Stimulated activated CD8-positive, alpha-beta memory T cell treated with anti-CD3 and anti-CD28 coated beads, Interleukin-12 subunit alpha, Interleukin-12 subunit beta, amount 100 ng/mL, for 1 hour (primary cell): ENCODE measurements at places on chromosomes 6 and 20.

DNA sequence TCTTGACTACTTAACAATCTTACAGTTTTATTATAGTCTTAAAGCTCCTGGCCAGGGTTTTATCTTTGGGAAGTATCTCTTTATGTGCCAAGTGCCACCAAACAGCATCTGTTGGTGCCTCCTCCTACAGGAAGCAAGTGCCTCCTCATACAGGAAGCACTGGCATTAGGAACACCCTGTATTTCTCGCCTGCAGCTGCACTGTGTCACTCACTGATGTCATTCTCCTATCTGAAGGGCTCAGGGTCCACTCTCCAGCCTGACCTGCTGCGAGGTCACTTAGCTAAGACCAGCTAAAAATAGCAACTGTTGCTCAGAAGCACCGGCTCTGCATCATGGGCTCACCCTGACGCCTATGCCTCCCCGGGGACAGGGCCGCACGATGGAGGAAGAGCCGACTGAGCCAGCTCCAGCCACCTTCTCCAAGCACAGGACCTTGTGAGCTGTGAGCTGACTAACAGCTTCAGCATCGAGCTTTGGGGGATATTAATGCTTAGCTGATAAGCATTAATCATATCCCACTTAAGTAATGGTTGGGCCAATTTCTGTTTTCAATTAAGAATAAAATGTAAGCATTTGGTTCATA, 66.3 kb upstream of the CD93 start:
- DNase-seq = no peak

GRCh38 chr20:13819885-13820645, 35.2 kb downstream of the NDUFAF5 start:
- no peak for DNase-seq

- DNase-seq = no peak
These were observed 160.7 kb upstream of the KCNQ5 start for GRCh38 chr6:72461144-72461543.

DNA sequence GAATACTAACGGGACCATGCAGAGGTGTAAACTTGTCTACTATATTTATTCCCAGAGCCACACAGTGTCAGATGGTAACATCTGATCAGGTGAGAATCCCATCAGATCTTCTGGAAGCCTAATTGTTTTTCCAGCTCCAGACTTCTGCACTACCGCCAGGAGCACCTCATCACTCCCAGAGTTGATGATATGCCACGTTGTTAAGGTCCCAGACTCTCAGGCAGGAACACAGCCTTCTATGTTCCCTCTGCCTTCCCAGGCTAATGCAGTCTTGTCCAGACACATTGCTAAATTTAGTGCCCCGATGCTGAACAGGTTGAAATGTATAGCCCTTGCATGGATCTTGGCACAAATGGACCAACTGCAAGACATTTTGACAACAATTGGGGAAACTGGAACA, 86.2 kb downstream of the PROKR2 start:
- DNase-seq = no peak

DNA sequence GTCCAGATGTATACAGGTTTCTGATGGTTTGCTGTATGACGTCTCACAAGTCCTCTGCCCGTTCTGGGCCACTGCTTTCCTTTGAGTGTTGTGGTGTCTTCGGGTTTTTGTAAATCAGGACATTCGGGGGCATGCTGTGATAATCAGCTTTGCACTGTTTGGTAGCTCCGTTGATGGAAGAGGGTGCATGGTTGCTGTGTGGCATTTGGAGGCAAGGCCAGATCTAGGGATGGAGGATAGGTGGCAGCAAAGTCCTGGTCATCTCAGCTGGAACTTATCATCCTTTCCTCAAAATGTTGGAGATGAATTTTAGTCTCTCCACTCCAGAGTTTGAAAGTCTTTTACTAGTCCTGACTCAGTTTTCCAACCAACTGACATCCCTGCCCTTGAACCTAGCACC, 91.0 kb downstream of the SCP2D1 start:
- DNase-seq = no peak

DNA sequence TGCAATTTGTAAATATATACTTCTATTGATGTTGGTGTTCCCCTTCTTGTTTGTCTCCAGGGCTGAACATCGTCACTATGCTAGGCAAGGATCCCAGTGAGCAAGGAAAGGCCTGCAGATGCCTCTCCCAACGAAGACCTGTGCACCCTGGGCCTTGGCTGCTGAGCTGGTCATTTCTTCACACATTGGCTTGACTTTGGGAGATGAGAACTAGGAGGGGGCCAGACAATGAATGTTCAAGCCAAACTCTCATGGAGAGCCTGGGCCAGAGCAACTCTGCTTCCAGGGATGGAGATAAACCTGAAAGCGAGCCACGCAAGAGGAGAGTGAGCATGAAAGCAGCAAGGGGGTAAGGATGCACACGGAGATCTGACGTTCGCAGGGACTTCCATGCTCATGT, 104.0 kb downstream of the CLIC5 start:
- DNase-seq = no peak

GRCh38 chr20:1824181-1824580, 71.0 kb upstream of the SIRPA start:
- DNase-seq = no peak

- DNase-seq = no peak
These were observed 38.0 kb downstream of the CDKAL1 start for GRCh38 chr6:20572288-20572687.

GRCh38 chr6:83592770-83593394, 80.5 kb downstream of the PRSS35 start:
- DNase-seq = no peak

DNA sequence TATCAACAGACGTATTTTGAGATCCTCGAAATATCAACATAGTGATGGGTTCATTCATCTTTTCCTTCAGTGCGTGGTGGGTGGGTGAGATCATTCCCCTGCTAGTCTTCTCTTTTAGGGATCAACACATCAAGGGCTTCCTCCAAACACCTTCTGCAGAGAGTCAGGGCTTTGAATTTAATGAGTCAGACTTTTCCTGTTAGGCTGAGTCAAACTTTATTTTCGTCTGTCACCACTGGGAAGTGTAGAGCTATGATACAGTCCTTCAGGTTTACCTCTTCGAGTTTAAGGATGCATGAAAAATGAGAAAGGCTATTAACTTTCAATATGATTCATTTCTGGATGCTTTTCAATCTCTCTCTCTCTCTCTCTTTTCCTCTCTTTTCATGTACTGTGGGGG, 189.1 kb downstream of the BMP2 start:
- DNase-seq = no peak

DNA sequence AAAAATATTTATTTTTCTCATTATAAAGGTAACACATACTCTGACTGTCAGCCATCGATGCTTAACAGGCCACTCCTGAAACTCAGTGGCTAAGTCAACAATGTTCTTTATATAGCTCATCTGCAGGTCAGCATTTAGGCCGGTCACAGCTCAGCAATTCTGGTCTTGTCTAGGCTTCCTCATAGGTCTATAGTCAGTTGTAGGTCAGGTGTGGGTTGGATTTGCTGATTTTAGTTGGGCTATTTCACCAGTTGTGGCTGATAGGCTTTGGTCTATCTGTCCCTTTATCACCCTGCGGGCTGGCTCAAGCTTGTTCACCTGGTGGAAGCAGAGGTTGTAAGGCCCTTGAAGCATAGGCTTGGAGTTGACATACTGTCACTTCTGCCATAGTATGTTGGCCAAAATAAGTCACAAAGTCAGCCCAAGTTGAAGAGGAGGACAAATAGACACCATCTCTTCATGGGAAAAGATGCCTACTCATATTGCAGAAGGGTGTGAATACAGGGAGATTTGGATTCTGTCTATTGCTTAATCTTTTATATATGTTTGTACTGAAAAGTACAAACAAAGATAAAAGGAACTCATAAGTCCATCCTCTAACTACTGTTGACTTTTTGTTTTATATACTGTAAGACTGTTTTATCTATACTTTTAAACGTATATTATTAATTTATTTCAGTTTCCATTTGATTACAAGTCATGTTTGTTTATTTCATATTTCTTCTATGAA, 75.0 kb downstream of the BCKDHB start:
- DNase-seq = no peak

DNA sequence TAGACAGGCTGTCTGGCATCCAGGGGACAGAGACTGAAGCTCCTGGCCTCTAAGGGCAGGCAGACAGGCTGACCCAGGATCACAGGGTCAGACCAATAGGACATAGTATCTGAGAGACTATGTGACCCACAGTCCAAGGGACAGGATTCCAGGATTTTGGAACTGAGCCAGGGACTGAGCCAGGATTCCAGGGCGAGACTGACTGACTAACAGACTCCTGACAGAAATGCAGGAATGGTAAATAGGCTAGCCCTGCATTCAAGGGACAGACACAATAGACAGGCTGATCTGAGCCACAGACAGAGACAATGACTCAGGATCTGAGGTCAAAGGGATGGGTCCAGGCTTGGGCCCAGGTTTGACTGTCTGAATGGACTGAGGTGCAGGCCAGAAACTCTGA, 19.8 kb downstream of the XKR7 start:
- no peak for DNase-seq

- DNase-seq = no peak
These were observed 86.3 kb upstream of the IRAK1BP1 start for GRCh38 chr6:78781001-78781400.

DNA sequence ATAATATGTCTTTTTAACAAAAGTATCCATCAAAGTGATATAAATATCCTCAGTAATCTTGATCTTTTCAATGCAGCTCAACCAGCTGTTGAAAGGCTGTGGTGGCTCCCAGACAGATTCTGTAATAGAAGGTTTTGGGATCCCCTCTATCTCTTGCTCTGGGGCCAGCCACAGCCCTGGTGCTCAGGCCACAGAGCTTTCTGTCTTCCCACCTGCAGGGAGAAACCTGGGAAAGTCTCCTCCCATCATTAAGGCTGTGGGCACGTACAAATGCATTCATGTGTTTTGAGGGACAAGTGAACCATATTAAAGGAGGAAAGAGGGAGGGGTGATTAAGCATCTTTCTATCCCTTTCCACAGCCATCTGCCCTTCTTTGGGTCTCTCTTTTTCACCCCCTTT, 183.1 kb downstream of the PRDM13 start:
- DNase-seq = no peak

- DNase-seq = no peak
These were observed 365.4 kb downstream of the HTR1B start for GRCh38 chr6:77097940-77098339.

- DNase-seq = no peak
These were observed 190.3 kb downstream of the ATXN1 start for GRCh38 chr6:16570946-16571345.

DNA sequence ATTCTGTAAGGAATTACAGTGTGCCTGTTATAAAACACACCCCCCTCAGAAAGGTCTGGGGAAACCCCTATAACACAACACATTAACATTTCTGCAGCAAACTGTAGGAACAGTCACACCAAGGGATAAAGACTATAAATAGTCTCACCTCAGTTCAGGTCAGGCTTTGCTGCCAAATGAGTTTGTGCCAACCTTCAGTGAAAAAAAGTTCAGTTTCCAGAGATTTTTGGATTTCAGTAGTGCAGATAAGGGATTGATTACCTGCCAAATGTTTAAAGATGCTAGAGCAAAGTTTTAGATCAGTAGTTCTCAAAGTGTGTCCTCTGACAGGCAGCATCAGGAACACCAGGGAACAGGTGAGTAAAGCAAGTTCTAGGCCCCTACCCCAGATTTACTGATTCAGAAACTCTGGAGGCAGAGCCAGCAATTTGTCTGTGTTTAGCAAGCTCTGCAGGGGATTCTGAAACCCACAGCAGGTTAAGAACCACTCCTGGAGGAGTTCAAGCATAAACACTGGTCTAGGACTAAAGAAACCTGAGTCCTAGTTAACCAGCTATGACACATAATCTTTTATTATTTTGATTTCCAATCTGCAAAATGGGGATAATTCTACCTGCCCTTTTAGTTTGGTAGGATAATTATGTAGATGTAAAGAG, 111.0 kb downstream of the RCAN2 start:
- DNase-seq = no peak

- DNase-seq = no peak
These were observed 12.3 kb downstream of the PREX1 start for GRCh38 chr20:48815537-48815936.

DNA sequence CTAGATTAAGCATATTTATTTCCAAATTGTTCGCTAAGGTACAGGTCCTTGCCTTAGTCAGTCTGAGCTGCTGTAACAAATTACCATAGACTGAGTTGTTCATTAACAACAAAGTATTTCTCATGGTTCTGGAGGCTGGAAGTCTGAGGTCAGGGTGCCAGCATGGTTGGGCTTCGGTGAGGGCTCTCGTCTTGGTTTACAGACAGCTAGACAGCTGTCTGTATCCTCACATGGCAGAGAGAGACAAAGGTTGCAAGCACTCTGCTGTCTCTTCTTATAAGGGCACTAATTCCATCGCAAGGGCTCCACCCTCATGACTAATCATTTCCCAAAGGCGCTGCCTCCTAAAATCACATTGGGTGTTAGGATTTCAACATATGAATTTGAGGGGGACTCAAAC, 115.3 kb upstream of the GMDS start:
- DNase-seq = no peak

- peak; percentile 61 for DNase-seq
These were observed 3.9 kb upstream of the SOX4 start for GRCh38 chr6:21589352-21590345.

DNA sequence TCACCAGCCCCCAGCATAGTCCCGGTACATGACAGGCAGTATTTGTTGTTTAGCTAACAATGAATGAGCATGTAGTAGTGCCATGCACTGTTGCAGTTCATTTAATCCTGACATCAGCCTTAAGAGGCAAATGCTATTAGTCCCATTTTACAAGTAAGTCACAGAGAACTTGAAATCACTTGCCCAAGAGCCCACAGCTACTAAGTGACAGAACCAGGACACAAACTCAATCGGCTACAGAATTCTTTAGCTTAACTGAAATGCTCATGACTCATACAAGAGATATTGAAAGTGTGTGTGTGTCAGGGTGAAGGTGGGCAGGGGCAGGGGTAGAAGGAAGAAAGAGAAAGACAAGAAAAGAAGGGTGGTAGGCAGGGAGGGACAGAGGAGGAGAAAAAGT, 52.7 kb downstream of the UNC5CL start:
- DNase-seq = no peak

GRCh38 chr20:61257611-61258010, 5.5 kb downstream of the CDH4 start:
- DNase-seq = no peak

- DNase-seq = no peak
These were observed 6.7 kb upstream of the GJA10 start for GRCh38 chr6:89887452-89888137.

DNA sequence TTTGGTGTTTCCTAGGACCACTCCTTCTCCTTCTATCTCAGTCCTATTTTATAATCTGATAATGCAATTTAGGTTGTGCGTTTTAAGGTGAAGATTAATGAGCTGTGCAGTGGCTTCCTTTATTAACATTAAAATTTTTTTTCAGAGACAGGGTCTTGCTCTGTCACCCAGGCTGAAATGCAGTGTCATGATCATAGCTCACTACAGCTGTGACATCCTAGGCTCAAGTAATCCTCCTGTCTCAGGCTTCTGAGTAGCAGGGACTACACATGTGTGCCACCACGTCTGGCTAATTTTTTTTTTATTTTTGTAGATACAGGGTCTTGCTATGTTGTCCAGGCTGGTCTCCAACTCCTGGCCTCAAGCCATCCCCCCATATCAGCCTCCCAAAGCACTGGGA, 53.0 kb upstream of the DSP start:
- no peak for DNase-seq

GRCh38 chr6:19752746-19753145, 84.4 kb upstream of the ID4 start:
- no peak for DNase-seq

GRCh38 chr6:386688-387266, 4.8 kb upstream of the IRF4 start:
- no peak for DNase-seq

- no peak for DNase-seq
These were observed 86.8 kb downstream of the CDC40 start for GRCh38 chr6:110266996-110267395.
